ENCODE measurements at places on chromosomes 4 and X.

- no peak for DNase-seq
Measured at GRCh38 chr4:176387571-176387970, 67.8 kb downstream of the SPCS3 start.

DNA sequence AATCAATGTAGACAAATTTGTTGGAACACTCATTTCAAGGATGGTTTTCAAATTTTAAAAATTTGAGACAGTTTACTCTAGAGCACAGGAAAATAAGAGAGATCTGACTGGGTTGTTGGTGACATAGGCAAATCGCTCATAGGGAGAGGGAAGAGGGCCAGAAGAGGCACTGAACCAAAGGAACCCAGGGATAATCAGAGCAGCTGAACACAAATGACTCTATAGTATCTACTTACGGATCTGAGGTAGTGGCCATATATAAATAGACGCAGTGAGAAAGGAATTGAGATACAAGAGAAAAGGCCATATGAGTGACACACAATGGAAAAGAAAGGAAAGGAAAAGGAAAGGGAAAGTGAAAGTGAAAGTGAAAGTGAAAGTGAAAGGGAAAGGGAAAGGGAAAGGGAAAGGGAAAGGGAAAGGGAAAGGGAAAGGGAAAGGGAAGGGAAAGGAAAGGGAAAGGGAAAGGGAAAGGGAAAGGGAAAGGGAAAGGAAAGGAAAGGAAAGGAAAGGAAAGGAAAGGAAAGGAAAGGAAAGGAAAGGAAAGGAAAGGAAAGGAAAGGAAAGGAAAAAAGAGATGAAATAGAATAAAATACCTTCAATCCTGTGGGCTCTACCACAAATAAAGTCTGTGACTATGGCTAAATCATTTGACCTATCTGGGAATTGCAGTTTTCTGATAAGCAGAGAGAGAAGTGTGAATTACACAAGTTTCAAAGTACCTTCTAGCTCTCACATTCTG, 759.2 kb downstream of the DMD start:
- no peak for DNase-seq

DNA sequence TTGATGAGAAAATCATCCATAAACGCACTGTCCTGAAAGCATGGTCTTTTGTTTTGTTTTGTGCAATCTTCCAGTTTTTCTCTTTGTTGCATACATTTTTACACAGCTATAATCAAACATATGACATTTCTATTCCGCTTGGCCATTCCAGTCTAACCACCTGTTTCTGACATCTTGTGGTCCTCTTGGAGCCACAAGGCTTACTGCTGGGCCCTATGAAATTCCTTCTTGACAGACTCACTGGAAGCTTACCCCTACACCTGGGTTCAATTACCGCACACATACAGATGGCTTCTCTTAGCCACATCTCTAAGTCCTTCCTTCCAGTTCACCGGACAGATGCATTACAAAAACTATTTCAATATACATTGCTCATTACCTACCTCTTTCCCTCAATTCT, 72.4 kb downstream of the PAPSS1 start:
- DNase-seq, result no peak

DNA sequence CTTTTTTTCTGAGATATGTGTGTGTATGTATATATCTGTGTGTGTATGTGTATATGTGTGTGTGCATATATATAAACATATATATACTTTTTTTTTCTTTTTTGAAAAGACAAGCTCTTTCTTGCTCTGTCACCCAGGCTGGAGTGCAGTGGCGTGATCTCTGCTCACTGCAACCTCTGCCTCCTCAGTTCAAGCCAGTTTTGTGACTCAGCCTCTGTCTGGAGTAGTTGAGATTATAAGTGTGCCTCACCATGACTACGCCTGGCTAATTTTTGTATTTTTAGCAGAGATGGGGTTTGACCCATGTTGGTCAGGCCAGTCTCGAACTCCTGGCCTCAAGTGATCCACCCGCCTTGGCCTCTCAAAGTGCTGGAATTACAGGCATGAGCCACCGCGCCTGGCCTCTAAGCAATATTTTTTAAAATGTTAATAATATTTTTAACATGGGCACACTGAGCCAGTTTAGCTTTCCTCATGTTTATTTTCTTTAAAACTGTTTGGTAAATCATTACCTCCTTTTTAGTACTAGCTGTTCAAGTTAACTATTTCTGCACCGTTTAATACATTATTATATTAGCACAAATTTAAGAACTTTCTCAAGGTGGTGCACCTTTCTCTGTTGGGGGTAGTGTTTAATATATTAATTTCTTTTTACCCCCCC, 33.3 kb downstream of the BBS12 start:
- no peak for DNase-seq

DNA sequence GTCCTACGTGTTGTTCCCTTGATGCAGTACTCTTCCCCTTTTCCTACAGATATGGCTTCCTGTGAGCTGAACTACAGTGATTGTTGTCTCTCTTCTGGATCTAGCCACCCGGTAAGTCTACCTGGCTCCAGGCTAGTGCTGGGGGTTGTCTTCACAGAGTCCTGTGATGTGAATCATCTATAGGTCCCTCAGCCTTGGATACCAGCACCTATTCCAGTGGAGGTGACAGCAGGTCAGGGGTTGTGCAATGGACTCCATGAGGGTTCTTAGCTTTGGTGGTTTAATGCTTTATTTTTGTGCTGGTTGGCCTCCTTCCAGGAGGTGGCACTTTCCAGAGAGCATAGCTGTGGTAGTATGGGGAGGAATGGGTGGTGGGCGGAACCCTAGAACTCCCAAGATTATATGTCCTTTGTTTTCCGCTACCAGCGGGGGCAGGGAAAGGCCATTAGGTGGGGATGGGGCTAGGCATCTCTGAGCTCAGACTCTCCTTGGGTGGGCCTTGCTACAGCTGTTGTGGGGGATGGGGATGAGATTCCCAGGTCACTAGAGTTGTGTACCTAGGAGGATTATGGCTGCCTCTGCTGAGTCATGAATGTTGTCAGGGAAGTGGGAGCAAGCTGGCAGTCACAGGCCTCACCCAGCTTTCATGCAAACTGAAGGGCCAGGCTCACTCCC, 121.4 kb upstream of the ANKRD50 start:
- DNase-seq, result no peak

GRCh38 chr4:112145790-112146501, 692 bp downstream of the FAM241A start:
- DNase-seq, result peak; percentile 86

GRCh38 chr4:177185151-177185550, 124.5 kb upstream of the NEIL3 start:
- no peak for DNase-seq

DNA sequence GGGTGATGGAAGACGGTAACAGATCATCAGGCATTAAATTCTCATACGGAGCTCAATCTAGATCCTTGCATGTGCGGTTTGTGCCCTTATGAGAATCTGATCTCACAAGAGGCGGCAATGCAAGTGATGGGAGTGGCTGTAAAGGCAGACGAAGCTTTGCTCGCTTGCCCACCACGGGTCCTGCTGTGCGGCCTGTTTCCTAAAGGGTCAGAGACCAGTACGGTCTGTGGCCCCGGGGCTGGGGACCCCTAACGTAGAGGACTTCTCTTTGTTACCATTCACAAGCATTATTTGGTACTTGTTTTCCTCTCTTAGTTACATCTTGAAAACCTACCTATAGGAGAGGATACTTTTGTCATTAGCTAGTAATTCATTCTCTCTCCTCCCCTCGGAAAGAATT, 221.0 kb downstream of the ADAM29 start:
- DNase-seq, result no peak

GRCh38 chr4:119894650-119895208, 171.9 kb downstream of the MAD2L1 start:
- no peak for DNase-seq

DNA sequence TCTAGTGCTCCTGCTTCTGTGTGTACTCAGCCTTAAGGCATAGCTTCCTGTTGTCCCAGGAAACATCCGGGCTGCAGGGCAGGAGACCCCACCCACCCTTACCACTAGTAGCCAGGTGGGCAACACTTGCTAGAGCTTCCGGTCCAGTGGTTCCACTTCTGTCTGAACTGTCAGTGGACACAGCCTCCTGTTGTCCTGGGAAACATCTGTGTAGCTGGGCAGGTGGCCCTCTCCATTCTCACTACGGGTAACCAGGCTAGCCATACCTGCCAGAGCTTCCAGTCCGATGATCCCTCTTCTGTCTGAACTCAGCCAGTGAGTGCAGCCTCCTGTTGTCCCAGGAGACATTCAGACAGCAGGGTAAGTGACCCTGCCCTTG, 372.2 kb downstream of the INPP4B start:
- peak; percentile 75 for DNase-seq

GRCh38 chr4:81471298-81471587, 464 bp downstream of the RASGEF1B start:
- no peak for DNase-seq

GRCh38 chr4:825971-826330, at the start of gene CPLX1:
CPLX1 (minus strand) TSS chr4:826129; CDS start chr4:824522, 1,607 bp downstream.
- no peak for DNase-seq

DNA sequence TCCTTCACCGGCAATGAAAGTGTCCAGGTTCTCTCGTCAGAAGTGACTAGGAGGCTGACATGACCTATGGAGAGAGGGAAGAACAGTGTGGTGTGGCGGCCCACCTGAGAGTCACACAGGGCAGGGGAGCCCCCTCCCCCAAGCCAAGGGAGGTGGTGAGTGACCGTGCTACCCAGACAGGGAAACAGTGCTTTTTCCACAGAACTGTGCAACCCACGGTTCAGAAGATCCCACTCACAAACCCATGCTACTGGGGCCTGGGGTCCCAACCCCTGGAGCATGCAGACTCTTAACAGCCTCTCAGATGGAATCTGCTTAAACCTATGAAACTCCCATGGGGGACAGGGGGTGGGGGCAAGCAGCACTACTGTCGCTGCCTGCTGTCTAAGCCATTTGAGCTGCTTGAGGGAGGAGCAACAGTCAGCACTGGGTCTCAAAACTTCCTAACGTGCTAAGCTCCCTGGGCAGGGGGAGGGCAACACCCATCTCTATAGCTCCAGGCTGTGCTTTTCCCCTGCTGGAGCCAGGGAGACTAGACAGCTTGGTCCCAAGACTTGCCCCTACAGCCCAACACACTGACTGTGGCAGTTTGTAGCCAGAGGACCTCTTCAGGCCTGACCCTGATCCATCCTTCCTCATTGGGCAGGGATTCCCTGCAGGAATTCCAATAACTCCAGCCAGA, 850.4 kb upstream of the AADAT start:
- DNase-seq, result peak; percentile 35

DNA sequence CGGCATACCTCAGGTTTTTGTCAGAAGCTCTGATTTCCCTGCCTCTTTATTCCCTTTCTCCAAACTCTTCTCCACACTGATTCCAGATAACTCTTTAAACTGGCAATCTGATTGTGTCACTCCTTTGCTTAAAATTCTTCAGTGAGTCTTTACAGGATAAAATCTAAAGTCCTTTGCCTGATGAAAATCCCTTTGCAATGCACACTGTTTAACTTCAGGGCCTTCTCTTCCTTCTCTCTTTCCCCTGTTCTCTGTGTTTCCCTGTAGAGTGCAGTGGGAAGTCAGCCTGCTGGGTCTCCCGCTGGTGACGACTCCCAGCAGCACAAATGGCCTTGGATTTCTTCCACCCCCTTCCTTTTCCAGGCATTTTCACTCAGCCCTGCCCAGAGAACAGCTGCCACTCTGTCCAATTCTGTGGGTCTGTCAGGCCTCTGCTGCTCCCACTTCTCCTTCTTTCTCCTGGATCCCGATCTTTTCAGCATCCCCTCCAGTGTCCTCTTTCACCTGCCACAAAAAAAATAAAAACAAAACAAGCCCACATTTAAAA, 189.9 kb upstream of the NWD2 start:
- no peak for DNase-seq

DNA sequence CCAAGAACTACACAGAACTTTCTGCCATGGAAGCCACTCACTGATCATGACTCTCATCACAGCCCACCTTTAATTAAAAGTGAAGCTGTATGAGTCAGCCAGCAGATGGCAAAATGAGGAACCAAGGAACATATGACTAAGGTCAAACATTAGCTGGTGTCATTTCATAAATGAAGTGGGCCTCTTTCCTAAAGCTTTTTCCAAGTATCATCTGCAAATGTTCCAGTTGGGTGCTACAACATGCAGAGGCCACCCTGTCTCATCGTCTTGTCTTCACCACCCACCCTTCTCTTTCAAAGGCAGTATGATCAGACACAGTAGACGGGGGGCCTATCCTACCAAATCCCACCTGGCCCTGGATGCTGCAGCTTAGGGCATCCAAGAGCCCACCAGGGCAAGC, 9.2 kb upstream of the EOLA1 start:
- DNase-seq, result no peak

DNA sequence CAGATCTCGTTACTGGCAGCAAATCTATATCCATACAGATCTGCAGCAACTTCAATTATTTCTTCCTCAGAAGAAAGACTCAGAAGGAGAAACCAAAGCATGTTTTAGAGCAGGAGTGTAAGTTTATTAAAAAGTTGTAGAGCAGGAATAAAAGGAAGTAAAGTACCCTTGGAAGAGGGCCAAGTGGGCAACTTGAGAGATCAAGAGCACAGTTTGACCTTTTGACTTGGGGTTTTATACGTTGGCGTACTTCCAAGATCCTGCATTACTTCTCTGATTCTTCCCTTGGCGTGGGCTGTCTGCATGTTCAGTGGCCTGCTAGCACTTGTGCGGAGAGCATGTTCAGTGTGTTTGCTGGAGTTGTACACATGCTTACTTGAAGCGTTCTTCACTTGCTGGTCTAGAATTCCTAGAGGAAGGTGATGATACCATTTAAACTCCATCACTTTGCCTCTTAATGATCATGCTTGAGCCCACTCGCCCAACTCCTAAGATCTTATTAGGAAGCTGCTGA, 1114.7 kb upstream of the PABPC4L start:
- DNase-seq, result no peak

- no peak for DNase-seq
Measured at GRCh38 chr4:118784776-118785175, 51.1 kb downstream of the SEC24D start.

DNA sequence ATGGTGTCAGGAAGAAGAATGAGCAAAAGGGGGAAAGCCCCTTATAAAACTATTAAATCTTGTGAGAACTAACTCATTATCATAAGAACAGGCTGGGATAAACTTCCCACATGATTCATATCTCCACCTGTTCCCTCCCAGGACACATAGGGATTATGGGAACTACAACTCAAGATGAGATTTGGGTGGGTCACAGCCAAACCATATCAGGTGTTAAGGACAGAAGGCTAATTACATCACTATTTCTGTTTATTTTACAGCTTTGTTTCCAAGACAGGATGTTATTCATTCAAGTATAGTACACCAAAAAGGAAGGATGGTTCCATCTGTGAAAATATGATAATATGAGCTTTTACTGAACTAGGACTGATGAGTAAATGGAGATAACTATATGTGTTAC, 63.7 kb upstream of the ARSJ start:
- no peak for DNase-seq

- no peak for DNase-seq
Measured at GRCh38 chr4:96315815-96316214, 475.9 kb downstream of the PDHA2 start.

GRCh38 chr4:177323416-177323815, 13.7 kb downstream of the NEIL3 start:
- DNase-seq, result no peak

DNA sequence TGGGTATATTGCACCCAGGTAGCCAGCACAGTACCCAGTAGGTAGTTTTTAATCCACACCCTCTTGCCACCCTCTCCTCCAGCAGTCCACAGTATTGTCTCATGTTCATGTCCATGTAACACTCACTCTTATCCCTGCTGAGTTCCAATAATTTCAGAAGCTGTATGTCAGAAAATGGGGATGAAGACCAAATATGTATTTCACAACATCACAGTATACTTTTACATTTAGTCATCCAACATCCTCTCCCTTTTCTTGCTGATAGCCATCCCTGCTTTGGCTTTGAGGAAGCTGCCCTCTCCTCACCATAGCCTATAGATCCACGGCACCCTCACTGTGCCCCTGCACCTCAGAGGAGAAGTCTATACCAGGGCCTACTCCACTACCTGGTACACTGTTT, 126.0 kb upstream of the LDB2 start:
- no peak for DNase-seq

Measured in posterior vena cava (tissue), 2 donors.